ENCODE measurements at places on chromosomes 4 and X.

GRCh38 chr4:70979445-70980008 lies 13.9 kb upstream of the DCK start:
- DNase-seq = no peak

- no peak for DNase-seq
Measured at GRCh38 chrX:1442016-1442665, 10.6 kb downstream of the ASMTL start.

GRCh38 chr4:9926586-9926985 lies 94.7 kb downstream of the SLC2A9 start:
- DNase-seq = no peak

DNA sequence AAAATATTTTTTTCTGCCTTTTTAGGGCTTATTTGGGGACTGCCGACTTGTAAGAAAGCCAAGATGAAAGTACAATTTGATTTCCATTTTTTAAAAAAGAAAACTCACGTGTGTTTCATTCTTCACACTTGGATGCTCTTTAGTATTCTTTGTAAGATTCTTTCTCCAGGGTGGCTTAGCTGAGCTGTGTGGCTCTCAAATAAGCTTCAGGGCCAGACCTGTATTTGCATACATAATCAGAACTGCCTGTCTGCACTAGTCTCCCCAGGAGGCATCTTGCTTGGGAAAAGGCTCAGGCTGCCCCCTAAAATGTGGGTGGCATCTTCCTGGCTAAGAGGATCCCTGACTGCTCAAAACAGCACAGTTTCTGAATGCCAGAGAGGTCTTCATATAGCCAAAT lies 498.4 kb downstream of the MID1IP1 start:
- no peak for DNase-seq

GRCh38 chr4:2795893-2796848 lies 3.3 kb downstream of the SH3BP2 start:
- no peak for DNase-seq

GRCh38 chr4:143743591-143743990 lies 43.1 kb upstream of the FREM3 start:
- DNase-seq = no peak

DNA sequence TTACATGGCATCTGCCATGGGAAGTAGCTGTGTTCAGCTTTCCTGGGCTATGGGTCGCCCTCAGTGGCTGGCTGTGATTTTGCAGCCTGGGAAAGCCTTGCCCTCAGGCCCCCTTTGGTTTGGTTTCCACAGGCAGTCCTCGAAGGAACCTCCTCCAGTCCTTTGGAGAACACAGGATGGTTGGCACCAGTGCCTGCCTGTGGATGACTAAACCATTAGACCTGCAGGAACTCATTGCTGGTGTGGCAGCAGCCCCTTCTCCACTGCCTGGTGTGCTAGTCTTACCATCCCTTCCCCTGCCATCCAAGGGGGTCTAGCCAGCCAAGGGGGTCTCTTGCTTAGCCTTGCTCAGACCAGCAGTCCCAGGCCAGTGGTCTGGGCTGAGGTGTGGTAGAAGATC lies 71.4 kb upstream of the PJA1 start:
- no peak for DNase-seq

- no peak for DNase-seq
Measured at GRCh38 chrX:101368800-101369199, 17.2 kb downstream of the BTK start.

DNA sequence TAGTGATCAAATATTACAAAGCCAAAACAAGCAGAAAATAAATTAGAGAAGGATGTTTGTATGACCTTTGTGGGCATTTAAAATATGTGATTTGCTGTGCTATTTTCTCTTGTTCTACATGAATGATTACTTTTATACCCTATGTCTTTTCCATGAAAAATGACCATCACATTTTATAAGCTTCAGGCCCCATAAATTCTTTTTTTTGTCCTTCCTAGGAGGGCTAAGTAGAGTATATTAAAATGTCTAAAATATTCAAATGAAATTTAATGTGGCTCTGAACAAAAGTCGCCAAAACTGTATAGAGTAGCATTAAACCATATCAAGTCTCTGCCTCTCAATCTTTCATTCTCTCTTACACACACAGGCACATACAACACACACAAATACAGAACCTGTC lies 15.9 kb upstream of the EMCN start:
- DNase-seq = no peak

DNA sequence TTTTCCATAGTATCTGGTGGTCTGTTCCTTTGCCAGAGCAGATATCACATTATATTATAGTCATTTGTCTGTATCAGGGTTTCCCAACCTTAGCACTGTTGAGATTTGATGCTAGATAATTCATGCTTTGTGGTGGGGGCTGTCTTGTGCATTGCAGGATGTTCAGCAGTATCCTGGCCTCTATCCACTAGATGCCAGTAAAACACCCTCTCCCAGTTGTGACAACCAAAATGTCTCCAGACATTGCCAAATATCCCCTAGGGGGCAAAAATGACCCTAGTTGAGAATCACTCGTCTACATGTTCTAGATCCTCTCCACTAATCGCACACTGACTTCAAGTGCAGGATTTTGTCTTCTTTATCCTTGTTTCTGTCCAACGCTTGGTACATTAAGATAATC lies 160.8 kb downstream of the FANCB start:
- DNase-seq = no peak

- DNase-seq = no peak
Measured at GRCh38 chr4:103496800-103497199, 223.0 kb downstream of the TACR3 start.

DNA sequence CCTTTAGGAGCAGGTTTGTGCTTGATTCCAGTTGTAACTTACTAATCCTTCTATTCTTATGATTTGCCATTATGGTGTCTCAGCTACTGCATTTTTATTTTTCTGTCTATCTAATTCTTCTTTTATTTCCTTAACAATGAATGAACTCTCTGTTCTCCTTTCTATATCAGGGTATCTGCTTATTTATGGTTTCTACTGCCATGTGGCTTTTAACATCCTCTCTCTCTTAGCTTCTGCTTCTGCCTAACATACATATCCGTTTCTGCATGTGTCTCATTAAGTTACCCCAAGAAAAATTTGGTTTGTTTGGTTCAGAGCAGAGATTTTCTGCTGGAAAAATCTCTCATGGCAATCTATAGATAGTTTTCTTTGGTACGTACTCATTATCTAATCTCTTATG lies 614.4 kb downstream of the RPA4 start:
- no peak for DNase-seq

DNA sequence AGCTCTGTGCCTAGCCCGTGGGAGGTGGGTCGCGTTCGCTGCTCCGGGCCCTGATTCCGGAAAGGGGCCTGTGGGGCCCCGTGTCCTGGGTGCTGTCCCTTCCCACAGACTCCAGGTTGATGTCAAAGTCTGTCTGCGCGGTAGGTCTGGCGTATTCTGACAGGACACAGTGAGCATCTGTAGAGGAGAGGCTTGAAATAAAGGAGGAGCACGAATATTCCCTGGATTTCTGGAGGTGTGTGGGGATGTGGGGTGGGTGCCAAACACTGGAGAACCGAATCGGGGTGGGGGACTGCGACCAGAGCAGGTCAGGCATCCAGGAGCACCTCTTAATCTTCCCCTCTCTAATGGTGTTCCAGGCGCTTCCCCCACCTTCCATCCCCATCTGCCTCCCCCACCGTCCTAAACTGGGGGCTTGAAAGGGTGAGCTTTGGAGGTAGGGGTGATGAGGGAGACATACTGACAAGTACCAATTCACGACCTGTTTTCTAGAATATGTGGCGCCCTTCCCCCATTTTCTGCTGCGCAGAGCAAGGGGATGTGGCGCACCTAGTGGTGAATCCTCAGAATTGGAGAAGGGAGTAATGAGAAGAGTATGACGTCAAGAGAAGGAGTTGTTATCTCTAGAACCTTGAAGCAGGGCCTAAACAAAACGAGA lies 877 bp downstream of the GPRASP1 start:
- no peak for DNase-seq

DNA sequence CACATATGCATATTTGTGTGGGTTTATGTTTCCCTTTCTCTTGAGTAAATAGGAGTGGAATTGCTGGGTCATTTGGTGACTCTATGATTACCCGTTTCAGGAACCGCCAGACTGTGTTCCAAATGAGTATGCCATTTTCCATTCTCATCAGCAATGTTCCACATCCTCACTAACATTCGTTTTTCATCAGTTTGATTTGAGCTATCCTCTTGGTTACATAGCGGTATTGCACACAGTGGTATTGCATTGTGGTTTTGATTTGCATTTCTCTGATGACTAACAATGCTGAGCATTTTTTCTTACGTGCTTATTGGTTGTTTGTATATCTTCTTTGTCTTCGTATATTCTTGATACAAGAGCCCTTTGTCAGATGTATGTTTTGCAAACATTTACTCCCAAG lies 218.0 kb upstream of the AMOT start:
- DNase-seq = no peak

DNA sequence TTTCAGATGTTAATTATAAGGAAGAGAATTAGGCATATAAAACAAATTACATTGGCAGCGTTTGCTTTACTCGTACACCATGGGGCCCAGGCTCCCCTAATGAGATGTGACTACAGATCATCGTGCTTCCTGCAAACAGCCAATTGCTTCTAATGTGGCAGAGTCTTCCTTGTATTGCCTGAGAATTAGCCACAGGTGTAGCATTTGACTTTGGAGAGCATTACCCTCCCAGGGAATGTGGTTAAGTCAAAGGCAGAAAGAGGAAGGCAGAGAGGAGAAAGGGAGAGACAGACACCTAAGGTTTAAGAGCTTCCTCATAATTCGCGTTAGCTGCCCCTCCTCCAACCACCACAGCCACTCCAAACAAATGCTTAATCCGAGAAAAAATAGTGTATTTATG lies 97.0 kb downstream of the MID1IP1 start:
- peak; percentile 16 for DNase-seq

DNA sequence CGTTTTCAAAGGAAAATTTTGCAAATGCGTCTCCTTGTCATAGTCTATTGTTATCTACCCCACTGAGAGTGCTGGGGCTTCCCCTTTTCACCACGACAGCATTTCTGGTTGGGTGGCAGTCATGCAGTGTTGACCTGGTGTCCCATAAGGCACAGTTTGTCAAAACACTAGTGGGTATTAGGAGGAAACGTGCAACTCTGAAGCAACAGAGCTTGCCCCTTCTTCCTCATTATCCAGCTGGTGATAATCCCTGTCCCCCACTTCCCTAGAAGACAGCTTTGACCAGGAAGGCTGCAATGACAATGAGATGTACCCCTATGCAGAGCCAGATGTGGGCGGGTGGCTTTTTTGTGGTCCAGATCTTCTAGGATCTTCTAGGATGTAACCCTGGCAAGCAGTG lies 1.8 kb downstream of the TBC1D1 start:
- no peak for DNase-seq

DNA sequence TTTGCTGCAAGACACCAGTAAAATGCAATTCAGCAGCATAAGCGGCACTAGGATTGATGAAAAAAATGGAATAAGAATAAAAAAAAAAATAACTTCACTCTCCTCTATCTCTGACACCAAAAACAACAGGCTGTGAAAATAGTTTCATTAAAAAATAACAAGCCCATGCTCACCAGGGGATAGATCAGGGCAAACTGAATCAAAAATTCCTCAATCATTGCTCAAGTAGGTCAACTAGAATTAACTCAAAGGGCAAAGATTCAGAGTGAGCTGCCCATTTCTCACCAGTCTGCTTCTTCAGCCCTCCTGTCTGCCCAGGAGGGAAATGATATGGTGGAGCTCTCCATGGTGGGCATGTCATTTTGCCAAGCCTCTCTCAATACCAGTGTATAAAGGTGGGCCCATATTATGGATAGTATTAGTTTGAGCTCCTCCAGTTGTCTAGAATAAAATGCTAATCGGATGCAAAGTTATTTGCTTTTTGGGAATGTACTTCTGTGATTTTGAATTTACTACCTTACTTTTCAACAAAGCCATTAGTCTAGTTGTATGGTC lies 153.9 kb downstream of the UNC5C start:
- no peak for DNase-seq

- no peak for DNase-seq
Measured at GRCh38 chrX:152528193-152528592, 77.1 kb upstream of the GABRA3 start.

GRCh38 chr4:177182166-177182565 lies 127.5 kb upstream of the NEIL3 start:
- no peak for DNase-seq

GRCh38 chr4:109497511-109497910 lies 62.5 kb upstream of the MCUB start:
- no peak for DNase-seq

DNA sequence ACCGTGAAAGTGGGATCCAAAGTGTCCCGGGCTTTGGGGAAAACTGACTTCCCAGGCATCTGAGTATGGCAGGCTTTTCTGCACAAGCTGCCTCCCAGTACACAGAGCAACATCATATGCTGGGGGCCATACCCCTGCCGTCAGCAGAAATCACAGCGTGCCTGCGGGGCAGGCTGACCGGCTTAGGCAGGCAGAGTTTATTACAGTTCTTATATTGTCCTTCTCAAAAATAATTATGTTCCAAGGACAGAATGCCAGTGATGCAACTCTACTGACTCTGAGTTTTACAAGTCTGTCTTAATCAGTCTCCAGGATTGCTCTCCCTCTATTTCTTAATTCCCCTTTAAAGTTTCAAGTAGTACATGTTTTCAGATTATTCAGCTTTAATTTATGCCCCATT lies 37.0 kb downstream of the IL21 start:
- no peak for DNase-seq

GRCh38 chr4:132284910-132285426 lies 864.1 kb upstream of the PCDH10 start:
- DNase-seq = no peak

GRCh38 chrX:136920001-136920400 lies 39.5 kb upstream of the RBMX start:
- DNase-seq = no peak

- DNase-seq = no peak
Measured at GRCh38 chr4:39568805-39569204, 41.6 kb upstream of the UGDH start.

DNA sequence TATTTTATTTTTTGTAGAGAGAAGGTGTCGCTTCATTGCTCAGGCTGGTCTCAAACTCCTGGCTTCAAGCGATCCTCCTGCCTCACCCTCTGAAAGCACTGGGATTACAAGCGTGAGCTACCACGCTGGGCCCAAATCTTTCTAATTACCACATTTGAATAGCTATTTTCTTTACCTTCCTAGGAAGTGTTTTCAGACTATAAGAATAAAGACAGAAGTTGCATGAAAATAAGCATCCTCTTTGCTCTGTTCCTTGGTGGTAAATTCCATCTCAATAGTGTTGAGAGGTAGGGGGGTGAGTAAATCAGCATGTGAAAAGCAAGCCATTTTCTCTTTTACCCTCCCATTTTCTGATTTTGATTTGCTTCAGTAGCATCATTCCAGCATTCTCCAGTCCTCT lies 122.4 kb downstream of the LARP7 start:
- no peak for DNase-seq

DNA sequence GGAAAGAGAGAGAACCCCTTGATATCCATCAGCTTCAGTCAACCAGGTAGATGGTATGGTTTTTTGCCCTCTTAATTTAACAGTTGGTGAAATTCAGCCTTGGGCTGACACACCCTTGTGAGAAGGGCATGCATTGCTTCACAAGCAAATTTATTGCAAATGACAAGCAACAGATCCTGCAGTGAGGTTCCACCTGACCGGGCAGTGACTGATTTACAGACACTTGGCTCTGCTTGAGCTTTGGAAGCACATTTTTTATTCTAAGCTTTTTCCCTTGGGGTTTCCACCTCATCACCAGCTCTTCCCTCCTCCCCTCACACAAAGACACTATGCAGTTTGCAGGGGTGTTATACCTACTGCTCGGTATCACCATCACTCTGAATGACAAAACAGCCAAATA lies 28.3 kb upstream of the SERTM2 start:
- no peak for DNase-seq
